Stimulated activated CD4-positive, alpha-beta T cell treated with anti-CD3 and anti-CD28 coated beads, Interleukin-4, amount 100 ng/mL, for 24 hours (primary cell): ENCODE measurements at places on chromosomes 16 and 17.

DNA sequence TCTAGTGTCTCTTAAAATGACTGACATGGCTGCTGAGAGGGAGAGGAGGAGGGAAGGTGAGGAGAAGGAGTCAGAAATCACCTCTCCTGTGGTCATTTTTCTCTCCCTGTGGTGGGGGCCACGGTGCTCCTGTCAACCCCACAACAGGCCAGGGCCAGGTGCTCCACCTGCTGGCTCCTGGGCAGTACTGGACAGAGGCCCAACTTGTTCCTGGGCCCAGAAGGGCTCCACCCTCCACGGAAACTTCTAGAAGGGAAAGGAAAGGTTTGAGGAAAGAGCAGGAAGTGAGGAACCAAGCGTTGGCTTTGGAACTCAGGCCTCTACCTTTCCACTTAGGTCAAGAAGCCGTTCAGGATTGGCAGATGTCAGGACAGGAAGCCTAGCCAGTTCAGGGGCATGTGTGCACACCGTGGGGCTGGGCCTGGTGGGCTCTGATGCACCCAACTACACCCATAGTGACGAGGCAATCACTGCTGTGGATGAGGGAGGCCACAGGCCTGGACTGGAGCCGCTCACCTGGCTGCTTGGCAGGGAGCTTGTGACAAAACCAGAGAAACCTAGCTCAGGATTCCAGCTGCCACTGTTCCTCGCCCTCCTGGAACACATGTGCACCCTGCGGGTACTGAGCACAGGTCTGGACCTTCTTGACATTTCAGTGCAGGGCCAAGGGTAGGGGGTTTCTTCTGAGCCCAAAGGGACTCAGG is 36.1 kb downstream of the WNT3 start:
- DNase-seq = no peak

DNA sequence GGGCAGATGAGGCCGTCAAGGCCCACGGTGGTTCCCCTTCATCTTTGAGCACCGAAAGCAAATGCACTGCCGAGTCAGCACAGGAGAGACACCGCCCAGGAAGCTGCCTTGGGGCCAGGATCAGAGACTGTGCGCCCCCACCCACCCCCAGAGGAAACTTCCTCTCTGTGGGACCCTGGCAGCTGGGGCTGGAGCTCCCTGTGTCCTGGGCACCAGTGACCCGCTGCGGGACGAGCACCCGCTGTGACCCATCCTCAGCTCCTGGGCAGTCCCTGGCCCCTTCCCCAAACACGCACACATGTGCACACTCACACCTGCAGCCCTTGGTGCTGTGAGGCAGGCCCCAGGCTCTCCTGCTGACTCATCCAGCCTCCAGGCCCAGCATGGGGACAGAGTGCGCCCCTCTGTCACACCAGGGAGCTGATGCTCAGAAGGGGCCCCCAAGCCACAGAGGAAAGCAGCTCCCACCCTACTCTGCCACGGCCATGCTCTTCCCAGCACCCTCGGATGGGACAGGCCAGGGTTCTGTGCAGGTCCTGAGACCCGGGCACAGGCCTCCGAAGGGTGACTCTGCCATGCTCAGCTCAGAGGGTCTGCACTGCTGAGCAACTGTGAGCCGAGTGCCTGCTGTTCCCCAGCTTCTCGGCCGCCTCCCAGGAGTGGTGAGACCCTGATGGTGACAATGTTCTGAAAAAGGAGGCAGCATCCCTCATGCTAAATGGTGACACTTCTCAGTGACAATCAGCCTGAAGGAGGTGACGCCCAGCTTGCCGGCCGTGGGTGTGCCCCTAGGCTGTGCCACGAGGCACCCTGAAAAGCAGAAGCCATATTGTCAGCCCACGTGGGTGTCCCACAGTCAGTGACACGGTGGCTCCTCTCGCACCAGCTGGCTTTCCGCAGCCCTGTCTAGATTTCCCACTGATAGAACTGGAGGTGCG is 3.6 kb downstream of the PIEZO1 start:
- DNase-seq = peak; percentile 75

GRCh38 chr17:40333781-40334448 is 24.9 kb downstream of the RARA start:
- DNase-seq = no peak

DNA sequence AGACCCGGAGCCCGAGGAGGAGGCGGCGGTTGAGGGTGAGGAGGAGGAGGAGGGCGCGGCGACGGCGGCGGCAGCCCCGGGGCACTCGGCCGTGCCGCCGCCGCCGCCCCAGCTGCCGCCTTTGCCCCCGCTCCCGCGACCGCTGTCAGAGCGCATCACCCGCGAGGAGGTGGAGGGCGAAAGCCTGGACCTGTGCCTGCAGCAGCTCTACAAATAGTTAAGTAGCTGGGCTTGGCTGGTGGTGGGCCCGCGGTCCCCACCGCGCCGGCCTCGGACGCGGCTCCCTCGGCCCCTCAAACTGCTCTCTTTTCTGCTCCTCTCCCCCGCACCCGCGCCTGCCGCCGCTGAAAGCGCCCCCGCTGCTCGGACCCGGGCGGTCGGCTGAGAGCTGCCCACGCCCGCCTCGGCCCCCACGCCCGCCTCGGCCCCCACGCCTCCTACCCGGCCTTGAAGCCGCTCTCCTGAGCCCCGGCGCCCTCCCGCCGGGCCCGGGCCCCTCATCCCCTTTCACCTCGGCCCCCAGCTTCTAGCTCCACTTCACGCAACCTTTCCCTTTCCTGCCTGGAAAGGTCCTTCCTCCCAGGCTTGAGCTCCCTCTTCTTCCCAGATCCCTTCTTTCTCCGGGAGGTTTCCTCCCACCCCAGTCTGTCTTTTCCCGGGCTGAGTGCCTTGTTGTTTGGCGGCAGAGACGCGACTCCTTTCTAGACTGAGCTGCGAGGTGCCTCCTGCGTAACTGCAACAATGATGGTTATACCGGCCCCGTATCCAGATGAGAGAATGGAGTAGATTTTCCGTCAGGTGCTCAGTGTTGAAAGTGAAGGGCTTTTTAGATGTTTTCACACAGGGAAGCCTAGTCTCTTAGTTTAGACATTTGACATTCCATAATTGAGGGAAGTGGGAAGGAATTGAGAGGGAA is 850 bp downstream of the PPM1E start:
- no peak for DNase-seq

GRCh38 chr17:76087531-76087930 is 8.5 kb downstream of the ZACN start:
- no peak for DNase-seq

GRCh38 chr16:87163637-87164036 is 153.6 kb downstream of the C16orf95 start:
- DNase-seq = no peak

DNA sequence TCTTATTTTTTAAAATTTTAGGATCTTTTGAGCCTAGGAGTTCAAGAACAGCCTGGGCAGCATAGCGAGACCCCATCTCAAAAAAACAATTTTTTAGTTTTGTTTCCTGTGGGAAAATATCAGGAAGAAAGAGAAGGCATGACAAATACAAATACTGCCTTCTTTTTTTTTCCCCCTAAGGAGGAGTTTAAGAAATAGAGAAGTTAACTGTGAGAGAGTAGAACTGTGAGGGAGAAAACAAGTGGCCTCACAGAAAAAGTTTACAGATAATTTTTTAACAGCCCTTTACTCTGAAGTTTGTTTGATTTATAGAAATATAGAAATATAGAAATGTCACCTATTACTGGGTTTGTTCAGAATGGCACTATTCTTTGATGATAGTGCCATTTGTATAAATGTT is 21.1 kb downstream of the TTYH2 start:
- DNase-seq = no peak

DNA sequence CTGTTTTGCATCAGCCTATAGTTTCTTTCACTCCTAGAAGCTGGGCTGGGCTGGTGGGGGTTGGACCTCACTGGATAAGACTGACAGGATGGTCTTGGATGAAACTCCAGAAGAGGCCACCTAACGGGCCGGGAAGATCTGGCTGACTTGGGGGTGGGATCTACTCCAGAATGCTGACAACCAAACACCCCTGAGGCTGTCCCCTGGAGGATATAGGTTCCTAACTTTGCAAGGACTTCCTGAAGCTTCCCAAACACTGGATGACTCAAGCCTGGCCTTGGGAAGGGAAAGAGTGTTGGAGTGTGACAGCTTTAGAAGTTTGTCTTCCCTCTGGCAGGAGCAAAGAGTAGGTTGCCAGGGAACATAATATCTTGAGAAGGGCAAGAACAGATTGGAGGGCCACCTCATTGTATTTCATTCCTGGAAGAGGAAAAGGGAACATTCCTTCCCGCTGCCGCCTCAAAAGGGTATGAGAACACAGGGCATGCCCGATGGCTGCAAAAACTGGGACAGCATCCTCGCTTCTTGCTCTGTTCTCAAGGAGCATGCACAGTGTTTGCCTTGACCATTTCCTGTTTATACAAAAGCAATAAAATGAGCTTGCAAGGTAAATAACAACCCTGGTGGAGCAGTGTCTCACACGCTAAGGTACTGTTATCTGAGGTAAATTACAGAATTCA is 6.8 kb upstream of the CYB5B start:
- no peak for DNase-seq

- DNase-seq = no peak
Observed at GRCh38 chr17:53516636-53517035, 306.1 kb upstream of the KIF2B start.

DNA sequence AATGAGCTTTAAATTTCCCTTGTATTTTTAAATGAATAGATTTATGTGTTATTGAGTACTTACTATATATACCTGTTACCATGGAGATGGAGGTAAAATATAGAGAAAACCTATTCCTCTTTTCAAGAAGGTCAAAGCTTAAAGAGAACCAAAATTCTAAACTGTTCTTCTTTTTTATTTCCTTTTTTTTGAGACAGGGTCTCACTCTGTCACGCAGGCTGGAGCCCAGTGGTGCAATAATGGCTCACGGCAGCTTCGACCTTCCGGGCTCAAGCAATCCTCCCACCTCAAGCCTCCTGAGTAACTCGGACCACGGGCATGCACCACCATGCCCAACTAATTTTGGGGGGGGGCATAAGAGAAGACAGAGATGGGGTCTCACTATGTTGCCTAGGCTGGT is 25.0 kb upstream of the TMEM97 start:
- no peak for DNase-seq

DNA sequence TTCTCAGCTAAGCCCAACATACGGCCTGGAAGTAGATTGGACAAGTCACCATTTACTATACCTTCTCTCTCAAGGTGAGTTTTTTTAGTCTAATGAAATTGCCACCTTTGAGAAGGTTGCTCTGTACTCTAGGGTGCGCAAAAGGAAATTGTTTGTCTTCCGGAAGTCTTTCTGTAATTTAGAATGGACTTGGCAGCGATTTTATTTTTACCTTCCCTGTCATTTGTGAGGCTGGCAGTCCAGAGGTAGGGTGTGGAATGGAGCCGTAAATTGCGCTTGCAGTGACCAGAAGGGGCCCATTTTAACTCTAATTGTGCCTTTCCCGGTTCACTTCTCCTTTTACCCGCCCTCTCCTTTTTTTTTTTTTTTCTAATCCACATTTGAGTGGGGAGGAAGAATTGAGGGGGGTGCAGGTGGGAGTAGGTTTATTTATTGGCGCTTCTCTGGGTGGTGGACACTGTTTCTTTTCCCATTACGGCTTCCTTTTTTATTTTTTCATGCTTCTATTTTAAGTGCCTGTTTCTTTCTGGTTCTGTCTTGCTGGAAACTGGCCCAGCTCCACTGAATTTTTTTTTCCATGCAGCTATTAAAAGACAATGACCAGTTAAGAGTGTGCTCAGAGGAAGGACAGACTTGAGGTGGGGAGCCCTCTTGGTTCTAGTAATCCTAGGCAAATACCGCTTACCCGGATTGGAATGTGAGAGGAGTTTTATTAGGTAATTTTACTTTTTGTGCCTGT is 89.7 kb upstream of the CLEC18A start:
- DNase-seq = no peak

DNA sequence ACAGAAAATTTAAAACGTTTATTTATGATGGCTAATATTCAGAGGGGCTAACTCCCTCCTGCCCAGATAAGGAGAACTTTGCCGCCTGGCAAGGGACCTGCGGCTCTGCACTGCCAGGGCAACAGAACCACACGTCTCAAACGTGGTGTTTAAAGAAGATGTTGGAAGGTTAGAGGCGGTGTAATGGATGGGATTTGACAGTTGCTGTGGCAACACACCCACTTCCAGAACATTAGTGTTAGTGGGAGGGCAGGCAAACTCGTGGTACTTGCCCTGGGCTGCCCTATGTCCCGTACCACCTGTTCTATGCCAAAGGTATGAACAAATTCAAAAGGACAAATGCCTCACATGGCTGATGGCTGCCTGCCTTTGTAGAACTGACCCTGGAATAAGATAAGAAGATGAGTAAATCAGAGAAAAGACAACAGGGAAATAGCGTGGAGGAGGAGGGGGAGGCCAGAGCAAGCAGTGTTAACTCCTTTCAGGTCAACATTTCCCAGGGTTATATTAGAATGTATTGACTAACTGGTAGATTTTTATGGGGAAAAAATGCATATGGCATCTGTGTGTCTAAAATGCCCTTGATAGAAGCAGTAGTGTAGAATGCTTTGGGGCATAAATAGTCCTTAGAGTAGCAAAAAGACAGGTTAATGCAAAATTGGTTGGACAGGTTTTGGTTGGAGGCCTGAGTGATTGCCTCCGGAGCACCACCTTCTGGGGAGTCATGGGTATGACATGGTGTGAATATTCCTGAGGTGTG is 30.8 kb downstream of the HLF start:
- peak; percentile 58 for DNase-seq
